Smooth muscle cell of trachea (primary cell): ENCODE measurements at places on chromosomes 3 and 15. TPM values are rescaled to one million over a fixed set of nuclear protein-coding genes. Genes with fewer than 3 reads are reported as not detected.

Gene CGNL1
- total RNA-seq: 0.17 and 0.29 TPM in 2 replicates

Gene WWTR1
- total RNA-seq: 33.2 and 39.6 TPM in 2 replicates

Gene NAALADL2
- total RNA-seq: 19.2 and 19.7 TPM in 2 replicates

Gene PSTPIP1
- total RNA-seq: 0.17 and 0.73 TPM in 2 replicates

Gene GTPBP8
- 45.0 and 45.2 TPM in 2 replicates for total RNA-seq

Gene SLC22A14
- 0.15 TPM in 1 of 2 replicates, not detected in the other for total RNA-seq

Gene TJP1
- 43.8 and 61.7 TPM in 2 replicates for total RNA-seq
